Osteocyte (in vitro differentiated cells): ENCODE measurements at places on chromosomes 6 and 20. TPM values are rescaled to one million over a fixed set of nuclear protein-coding genes. Genes with fewer than 3 reads are reported as not detected.

Gene IP6K3
- total RNA-seq, result 3.0 and 4.0 TPM in 2 replicates

Gene FAM184A
- total RNA-seq, result 0.50 and 0.59 TPM in 2 replicates

Gene OPRM1
- not detected in 2 replicates for total RNA-seq

Gene NKX2-2
- total RNA-seq, result not detected in 2 replicates

Gene VPS16
- 45.2 and 51.1 TPM in 2 replicates for total RNA-seq

Gene GNRH2
- total RNA-seq, result not detected in 2 replicates

Gene GDAP1L1
- total RNA-seq, result not detected in 2 replicates

Gene CTSA
- 310 and 318 TPM in 2 replicates for total RNA-seq

Gene TINAG
- not detected in 2 replicates for total RNA-seq

- H3K27ac ChIP-seq, result no peak overlapping the region
- H3K4me1 ChIP-seq, result peaks cover 55% of the 10 kb centered on the region
- no peaks in the 10 kb centered on the region for H3K27me3 ChIP-seq
- DNase-seq, result no peak
These were observed 90.4 kb downstream of the CEBPB start for GRCh38 chr20:50280851-50281655.

GRCh38 chr6:42136508-42137193 is 5.8 kb downstream of the C6orf132 start:
- peak overlapping the region; percentile 68 for H3K27ac ChIP-seq
- H3K36me3 ChIP-seq, result no peaks in the 10 kb centered on the region
- DNase-seq, result no peak
- H3K27me3 ChIP-seq, result no peaks in the 10 kb centered on the region

DNA sequence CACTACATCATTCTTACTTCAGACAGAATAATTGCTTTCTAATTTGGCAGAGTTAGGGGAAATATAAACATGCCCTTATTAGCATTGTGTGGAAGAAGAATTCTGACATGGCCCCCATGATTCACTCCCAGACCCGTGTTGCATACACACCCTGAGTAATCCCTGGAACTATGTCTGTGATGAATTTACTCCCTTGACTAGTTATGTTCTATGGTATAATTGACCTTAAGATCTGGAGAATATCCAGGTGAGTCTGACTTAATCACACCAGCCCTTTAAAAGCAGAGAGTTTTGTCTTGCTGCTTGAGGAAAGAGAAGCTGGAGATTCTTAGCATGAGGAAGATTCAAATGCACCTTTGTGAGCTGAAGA is 262.9 kb downstream of the SOX4 start:
- H3K4me1 ChIP-seq, result no peaks in the 10 kb centered on the region
- no peaks in the 10 kb centered on the region for H3K36me3 ChIP-seq
- H3K4me3 ChIP-seq, result no peak overlapping the region
- DNase-seq, result no peak
- H3K27ac ChIP-seq, result no peak overlapping the region

GRCh38 chr6:13165502-13166172 is 162.7 kb downstream of the TBC1D7 start:
- peaks cover 7% of the 10 kb centered on the region for H3K27me3 ChIP-seq
- DNase-seq, result no peak
- H3K36me3 ChIP-seq, result no peaks in the 10 kb centered on the region
- no peak overlapping the region for H3K27ac ChIP-seq
- no peak overlapping the region for H3K4me3 ChIP-seq
- no peaks in the 10 kb centered on the region for H3K4me1 ChIP-seq

GRCh38 chr6:79231101-79231500 is 3.4 kb downstream of the HMGN3 start:
- H3K4me1 ChIP-seq, result peaks cover 16% of the 10 kb centered on the region
- no peaks in the 10 kb centered on the region for H3K36me3 ChIP-seq
- no peaks in the 10 kb centered on the region for H3K27me3 ChIP-seq
- no peak for DNase-seq
- H3K27ac ChIP-seq, result no peak overlapping the region

DNA sequence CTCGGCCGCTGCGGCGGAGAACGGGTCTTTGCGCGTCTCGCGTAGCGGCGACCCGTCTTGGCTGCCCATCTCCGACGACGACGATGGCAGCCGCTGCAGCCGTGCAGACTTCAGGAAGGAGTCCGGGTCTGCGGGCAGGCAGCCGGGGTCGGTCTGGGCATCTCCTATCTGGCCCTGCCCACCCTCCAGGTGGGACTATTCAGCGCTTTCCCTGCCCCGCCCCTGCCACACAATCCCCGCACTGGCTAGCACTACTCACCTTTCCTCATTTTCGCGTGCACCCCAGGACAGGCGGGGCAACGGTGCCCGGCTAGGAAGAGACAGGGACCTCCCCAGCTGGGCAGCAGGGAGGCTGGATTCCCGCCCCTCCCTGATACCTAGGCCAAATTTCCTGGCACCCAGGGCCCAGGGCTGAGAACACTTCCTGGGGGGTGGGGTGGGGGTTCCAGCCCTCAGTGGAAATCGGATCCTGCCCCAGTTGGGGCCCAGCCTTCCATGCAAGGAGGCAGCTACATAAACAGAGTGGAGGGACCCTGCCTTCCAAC is 9.2 kb downstream of the GGT7 start:
- H3K4me3 ChIP-seq, result no peak overlapping the region
- H3K27ac ChIP-seq, result no peak overlapping the region
- peaks cover 5% of the 10 kb centered on the region for H3K36me3 ChIP-seq
- H3K27me3 ChIP-seq, result no peaks in the 10 kb centered on the region
- peaks cover 4% of the 10 kb centered on the region for H3K4me1 ChIP-seq

- peaks cover 7% of the 10 kb centered on the region for H3K27me3 ChIP-seq
- H3K4me1 ChIP-seq, result peaks cover 34% of the 10 kb centered on the region
- peak overlapping the region; percentile 99 for H3K27ac ChIP-seq
- H3K4me3 ChIP-seq, result peak overlapping the region; percentile 85
- H3K36me3 ChIP-seq, result peaks cover 14% of the 10 kb centered on the region
- DNase-seq, result peak; percentile 94
These were observed 23.6 kb downstream of the VPS52 start for GRCh38 chr6:33247977-33248642.

GRCh38 chr6:17501982-17502704 is 98.0 kb upstream of the FAM8A1 start:
- DNase-seq, result no peak
- H3K27ac ChIP-seq, result no peak overlapping the region
- no peaks in the 10 kb centered on the region for H3K27me3 ChIP-seq
- peaks cover 20% of the 10 kb centered on the region for H3K4me1 ChIP-seq
- no peak overlapping the region for H3K4me3 ChIP-seq
- peaks cover 22% of the 10 kb centered on the region for H3K36me3 ChIP-seq

GRCh38 chr20:53994088-53994487 is 76.3 kb downstream of the BCAS1 start:
- H3K27ac ChIP-seq, result no peak overlapping the region
- H3K27me3 ChIP-seq, result peaks cover 23% of the 10 kb centered on the region
- H3K4me3 ChIP-seq, result no peak overlapping the region
- H3K4me1 ChIP-seq, result no peaks in the 10 kb centered on the region
- no peak for DNase-seq

DNA sequence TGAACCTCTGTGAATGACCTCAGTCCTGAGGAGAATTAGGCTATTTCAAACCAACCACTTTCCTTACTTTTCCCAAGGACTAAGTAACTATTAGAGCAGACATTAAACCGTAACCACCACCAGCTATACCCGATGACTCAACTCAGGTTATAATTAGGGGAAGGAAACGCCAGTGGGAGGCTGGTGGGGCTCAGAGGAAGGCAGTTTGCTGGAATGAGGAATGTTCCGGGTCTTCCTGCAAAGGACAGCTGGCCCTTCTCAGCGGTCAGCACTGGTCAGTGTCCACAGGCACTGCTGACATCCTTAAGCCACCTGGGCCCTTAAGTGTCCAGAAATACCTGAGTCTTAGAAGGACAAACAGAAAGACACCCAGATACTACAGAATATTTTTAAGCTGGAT is 515.2 kb downstream of the MAFB start:
- peaks cover 11% of the 10 kb centered on the region for H3K27me3 ChIP-seq
- no peak overlapping the region for H3K27ac ChIP-seq
- H3K4me3 ChIP-seq, result no peak overlapping the region
- DNase-seq, result no peak

- no peak overlapping the region for H3K27ac ChIP-seq
- H3K4me3 ChIP-seq, result no peak overlapping the region
- no peaks in the 10 kb centered on the region for H3K4me1 ChIP-seq
- no peaks in the 10 kb centered on the region for H3K27me3 ChIP-seq
These were observed 273.4 kb downstream of the MEI4 start for GRCh38 chr6:77926198-77926751.

DNA sequence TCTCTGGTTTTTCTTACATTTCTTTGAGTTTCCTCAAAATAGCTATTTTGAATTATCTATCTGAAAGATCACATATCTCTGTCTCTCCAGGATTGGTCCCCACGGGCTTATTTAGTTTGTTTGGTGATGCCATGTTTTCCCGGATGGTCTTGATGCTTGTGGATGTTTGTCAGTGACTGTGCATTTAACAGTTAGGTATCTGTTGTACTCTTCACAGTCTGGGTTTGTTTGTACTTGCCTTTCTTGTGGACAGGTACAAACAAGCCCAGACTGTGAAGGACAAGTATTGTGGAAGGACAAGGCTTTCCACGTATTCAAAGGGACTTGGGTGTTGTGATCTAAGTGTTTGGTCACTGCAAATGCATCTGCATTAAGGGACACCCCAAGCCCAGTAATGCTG is 49.9 kb upstream of the TOP1 start:
- no peak overlapping the region for H3K4me3 ChIP-seq
- no peak overlapping the region for H3K27ac ChIP-seq
- H3K36me3 ChIP-seq, result peaks cover 8% of the 10 kb centered on the region
- peaks cover 2% of the 10 kb centered on the region for H3K4me1 ChIP-seq
